Cardiac fibroblast (primary cell): ENCODE measurements at places on chromosomes 2 and 18.

DNA sequence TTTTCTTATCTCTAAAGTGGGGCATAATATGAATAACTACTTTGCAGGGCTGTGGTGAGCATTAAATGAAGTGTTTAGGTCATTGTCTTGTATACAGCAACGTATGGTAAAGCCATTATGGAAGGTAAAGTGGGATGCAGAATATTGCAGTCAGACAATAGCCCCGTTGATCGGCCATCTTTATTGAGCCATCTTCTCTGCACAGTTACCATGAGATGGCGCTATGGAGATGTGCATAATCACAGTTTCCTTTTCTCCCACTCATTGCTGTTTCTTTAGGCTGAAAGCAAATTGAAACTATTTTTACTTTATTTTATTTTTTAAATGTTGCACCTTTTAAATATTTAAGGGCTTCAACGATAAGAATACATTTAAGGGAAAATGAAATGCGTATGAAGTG is 108.9 kb downstream of the THSD7B start:
- peak; percentile 38 for DNase-seq

DNA sequence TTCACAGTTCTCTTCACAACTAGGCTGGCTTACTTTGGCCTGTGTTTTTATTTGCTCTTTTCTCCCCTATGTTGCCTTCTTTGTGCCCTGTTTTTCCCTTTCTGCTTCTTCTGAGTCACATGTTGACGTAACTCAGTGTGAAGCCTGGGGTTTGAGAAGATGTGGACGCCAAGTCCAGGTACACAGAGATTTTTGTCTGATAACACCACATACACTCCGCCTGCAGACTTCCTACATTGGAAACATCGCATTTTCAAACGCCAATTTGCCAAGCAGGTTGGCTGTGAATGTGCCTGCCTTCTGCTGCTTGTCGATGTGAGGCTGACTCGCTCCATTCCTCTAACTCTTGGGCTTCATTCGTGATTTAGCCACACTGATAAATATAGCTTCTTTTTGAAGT is 62.6 kb upstream of the FN1 start:
- DNase-seq: no peak

- peak; percentile 85 for DNase-seq
These were observed 71.7 kb downstream of the NCAPH start for GRCh38 chr2:96407041-96407918.

DNA sequence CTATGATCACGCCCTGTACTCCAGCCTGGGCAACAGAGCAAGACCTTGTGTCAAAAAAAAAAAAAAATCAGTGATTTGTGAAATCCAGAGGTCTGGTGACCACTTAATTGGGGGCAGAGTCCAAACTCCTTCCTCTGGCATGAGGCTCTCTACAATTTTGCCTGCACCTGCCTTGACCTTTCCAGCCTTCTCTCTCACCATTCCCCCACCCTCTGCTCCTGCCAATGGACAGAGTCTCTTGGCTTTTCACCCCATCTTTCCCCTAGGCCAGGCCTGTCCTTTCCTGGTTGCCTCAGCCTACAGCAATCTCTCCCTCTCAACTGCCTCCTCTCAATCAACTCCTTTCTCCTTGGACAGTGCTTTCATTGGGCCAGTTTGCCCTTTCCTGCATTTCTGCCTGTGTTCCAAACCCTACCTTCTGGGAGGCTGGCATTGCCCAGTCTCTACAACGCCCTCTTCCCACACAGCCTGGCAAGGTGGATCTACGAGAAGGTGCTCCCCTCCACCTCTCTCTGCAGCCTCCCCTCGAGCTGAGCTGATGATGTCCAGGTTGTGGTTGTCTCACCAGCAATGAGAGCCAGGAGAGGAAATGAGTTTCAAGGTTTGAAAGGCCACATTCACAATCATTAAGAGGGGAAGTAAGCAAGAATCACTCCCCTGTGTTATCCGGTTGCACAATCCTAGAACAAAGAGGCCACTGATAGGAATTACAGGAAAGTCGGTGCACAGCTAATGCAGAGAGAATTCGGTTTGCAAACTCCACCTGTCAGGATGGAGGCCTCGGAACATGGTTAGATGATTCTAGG is 39.5 kb upstream of the NPAS2 start:
- DNase-seq: peak; percentile 68

DNA sequence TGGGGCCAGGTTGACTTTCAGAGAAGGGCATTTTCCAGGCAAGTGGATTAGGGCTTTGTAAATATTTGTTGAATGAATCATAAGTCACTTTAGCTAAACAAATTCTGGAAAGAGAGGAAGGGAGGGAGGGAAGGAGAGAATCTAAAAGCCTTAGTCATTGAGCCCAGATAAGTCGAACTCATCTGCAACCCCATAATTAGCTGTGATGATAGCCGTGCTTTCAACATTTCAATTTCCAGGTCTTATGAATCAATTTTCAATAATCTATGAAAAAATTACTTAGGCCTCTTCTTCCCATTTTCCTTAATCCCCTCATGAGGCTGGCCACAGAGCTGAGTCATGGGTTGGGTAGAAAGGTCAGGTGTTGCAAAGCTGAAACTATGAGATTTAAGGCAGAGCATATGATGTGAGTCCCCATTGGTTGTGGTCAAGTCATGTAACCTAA is 111.9 kb upstream of the MAPRE2 start:
- peak; percentile 58 for DNase-seq

DNA sequence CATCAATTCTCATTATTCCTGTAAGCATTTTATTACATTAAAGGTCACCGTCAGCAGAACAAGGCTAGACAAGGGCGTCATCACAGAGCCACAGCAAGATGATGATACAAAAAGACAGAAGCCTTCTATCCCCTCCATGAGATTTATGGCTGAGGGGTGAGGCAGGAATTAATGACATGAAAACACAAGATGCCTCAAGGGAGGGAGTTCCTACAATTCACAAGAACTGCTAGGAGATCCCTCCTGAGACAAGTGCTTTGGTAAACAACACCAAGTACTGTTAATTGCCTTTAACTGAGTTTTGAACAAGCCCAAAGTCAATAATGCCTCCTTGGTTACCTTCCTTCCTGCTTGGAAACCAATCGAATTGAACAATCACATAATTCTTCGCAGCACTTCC is 14.1 kb downstream of the ADD2 start:
- no peak for DNase-seq

DNA sequence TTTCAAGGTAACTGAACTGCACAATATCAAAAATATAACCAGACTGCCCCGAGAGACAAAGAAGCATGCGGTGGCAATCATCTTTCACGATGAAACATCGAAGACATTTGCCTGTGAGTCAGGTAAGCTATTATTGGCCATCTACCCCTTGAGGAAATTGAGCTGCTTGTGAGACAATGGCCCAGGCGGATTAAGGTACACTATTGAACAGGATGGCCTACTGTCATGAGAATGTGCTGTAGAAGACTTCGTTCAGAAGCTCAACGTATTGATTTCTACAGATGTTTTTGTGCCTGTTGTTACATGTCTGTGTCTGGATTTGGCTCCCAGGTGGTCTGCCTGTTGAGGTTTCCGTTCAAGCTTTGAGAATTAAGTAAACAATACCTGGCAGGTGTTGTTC is 198.7 kb downstream of the DOK6 start:
- DNase-seq: no peak

GRCh38 chr2:151251012-151251411 is 10.7 kb downstream of the RBM43 start:
- peak; percentile 91 for DNase-seq

GRCh38 chr2:211545582-211545981 is 989.2 kb downstream of the CPS1 start:
- no peak for DNase-seq

- no peak for DNase-seq
These were observed 278.4 kb upstream of the FAM98A start for GRCh38 chr2:33877348-33878016.

- DNase-seq: no peak
These were observed 341.0 kb downstream of the EIPR1 start for GRCh38 chr2:3036432-3037125.

- peak; percentile 23 for DNase-seq
These were observed 45.0 kb downstream of the FAP start for GRCh38 chr2:162198239-162198638.

DNA sequence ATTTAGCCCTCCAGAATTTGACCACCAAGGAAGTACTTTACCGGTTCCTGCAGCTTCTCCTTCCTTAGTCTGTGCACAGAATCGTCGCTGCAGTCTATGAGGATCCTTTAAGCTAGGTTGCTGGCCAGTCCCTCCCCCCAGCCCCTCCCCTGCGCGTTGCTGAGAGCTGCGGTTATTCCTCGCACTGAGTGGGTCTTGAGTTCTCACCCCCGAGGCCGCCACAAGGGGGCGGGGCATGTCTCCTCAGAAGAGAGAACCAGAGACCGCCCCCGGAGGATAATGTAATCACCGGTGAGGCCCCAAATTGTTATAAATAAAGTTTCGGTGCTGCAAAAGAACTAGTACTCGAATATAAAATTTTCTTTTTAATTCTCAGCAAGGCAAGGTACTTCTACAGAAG is 1184.9 kb upstream of the CDH2 start:
- DNase-seq: no peak

DNA sequence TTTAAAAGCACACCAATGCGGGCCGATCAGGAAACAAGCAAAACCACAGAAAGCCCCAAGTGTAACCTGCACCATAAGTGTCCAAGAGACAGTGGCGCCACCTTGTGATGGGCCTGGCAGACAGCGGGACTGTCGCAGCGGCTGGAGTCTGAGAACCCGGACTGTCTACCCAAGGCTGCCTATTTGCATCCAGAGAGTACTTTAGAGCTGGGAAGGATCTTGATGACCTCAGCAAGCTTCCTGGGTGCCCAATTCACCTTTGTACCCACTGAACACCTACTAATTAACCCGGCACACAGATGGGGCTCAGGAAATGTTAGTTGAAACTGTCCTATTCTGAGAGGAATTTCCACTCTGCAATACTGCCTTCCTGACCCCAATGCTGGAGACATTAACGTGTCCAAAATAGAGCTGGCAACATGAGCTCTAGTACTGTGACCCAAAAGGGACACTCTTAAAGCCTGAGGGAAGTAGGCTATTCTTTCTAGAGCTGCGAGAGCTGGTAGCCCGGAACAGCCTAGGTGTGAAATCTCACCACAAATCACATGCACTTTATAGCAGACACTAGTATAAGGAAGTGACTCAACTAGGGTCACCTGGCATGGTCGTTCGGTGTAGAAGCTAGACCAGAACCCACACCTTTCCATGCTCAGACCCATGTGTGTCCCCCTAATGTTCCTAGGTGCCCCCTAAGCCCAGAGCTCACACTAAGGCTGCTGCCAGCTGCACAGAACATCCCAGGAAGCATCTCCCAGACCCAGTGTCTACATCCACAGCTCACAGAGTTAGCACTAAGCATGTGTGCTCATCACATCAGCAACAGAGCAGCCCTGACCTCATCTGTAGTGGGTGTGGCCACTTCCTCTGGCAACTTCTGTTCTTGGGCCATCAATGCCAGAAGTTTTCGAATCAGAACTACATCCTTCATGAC is 25.4 kb downstream of the POLR1A start:
- DNase-seq: peak; percentile 80

- no peak for DNase-seq
These were observed 1.0 kb upstream of the GPR35 start for GRCh38 chr2:240624011-240624949.

DNA sequence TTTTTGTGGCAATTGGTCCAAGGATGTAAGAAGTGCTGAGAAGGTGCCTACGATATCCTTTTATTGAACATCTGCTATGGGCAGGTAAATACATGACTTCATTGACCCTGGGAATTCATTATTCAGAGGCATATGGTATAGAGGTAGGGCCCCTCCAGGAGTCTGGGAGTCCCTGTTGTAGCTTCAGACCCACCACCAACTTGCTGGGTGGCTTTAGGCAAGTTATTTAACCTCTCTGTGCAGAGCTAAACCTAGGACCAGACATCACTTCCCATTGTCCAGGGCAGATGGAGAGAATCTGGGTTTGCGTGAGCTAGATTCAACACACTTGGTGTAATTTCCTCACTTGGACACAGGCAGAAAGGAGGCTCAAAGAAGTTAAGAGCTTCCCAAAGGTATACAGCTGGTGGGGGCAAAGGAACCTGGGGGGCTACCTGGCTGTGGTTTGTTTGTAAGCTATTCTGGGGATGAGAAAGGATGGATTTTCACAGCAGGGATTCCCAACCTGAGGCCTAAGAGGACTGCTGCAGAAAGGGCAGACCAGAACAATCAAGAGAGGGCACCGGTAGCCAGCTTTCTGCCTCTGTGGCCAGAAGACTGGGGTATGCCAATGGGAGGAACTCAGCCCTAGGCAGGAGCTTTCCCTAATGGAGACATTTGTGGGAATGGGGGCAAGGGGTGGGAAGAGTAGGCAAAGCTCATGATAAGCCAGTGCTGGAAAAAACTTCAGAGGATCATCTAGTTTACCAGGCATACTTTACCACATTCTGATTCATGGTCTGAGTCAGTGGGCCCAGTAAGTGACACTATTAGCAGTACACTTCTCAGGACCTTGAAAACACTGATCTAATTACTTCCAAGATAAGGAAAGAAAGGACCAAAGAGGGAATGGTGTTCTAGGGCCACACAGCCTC is 102.7 kb upstream of the SMAD2 start:
- DNase-seq: peak; percentile 59

DNA sequence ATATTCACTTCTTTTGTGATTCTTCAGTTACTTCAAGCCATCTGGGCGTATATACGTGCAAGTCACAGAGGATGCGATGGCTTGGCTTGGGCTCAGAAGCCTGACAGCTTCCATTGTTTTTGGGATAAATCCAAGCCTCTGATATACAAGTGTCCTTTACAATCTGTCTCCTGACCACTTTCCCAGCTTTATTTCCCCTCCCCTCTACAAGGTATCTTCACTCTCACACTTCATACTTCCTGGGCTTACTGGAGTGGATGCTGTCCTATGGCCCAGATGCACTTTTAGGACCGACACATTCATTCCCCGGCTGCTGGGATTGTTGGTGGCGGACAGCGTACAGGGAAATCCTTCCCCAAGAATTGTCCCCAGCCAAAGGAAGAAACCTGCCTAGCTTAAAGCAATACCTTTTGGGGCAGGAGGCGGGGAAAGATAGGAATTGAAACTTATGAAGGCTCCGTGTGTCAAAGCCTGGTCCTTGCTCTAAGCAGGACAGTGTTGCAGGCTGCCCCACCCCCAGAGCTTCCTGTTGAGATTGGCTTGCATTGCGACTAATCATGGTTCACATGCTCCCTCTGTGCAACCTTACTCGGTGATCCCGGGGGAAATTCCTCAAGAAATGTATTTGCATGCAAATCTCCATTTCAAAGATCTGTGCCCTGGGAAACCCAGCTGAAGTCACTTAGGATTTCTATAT is 802.9 kb upstream of the ID2 start:
- peak; percentile 16 for DNase-seq

DNA sequence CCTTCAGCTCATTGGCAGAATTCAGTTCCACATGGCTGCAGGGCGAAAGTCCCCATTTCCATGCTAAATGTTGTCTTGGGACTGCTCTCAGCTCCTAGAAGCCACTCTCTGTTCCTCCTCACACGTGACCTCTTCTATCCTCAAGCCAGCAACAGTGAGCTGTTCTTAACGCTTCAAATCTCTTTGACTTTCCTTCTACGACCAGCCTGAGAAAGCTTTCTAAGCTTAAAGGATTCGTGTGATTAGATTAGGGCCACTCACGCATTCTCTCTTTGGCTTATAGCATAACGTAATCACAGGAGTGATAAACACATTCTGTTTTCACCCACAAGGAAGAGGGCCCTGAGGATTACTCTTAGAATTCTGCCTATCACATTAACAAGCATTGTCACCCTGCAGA is 29.8 kb upstream of the LAMA1 start:
- peak; percentile 25 for DNase-seq

- no peak for DNase-seq
These were observed 2896.7 kb upstream of the TEKT4 start for GRCh38 chr2:91974401-91975129.

- DNase-seq: no peak
These were observed 21.5 kb downstream of the ITM2C start for GRCh38 chr2:230886206-230886605.

- DNase-seq: no peak
These were observed 113.5 kb downstream of the PLEKHM3 start for GRCh38 chr2:207911856-207912255.
